Activated T-helper 1 cell treated with anti-CD3 and anti-CD28 coated beads, Interleukin-12 subunit alpha, Interleukin-12 subunit beta, Interleukin-2, Interleukin-4 antibody, amounts not matched to agents 30 ng/mL and 10 ng/mL and 1 ng/mL, durations not matched to agents 14 hours and 24 hours and 36 hours (primary cell): ENCODE measurements at places on chromosomes 6 and 20.

GRCh38 chr6:12369781-12370262 is 79.7 kb downstream of the EDN1 start:
- DNase-seq = no peak

DNA sequence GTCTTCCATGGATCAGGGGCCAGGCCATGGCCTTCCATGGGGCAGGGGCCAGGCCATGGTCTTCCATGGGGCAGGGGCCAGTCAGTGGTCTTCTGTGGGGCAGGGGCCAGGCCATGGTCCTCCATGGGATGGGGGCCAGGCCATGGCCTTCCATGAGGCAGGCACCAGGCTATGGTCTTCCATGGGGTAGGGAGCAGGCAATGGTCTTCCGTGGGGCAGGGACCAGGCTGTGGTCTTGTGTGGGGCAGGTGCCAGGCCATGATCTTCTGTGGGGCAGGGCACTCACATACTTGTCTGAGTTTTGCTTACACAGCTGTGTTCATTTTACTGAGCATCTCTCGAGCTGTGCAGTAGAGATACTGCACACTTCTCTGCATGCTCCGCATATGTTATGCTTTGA is 57.3 kb upstream of the THBS2 start:
- no peak for DNase-seq

- no peak for DNase-seq
Observed at GRCh38 chr20:62946918-62947317, 5.6 kb upstream of the SLC17A9 start.

DNA sequence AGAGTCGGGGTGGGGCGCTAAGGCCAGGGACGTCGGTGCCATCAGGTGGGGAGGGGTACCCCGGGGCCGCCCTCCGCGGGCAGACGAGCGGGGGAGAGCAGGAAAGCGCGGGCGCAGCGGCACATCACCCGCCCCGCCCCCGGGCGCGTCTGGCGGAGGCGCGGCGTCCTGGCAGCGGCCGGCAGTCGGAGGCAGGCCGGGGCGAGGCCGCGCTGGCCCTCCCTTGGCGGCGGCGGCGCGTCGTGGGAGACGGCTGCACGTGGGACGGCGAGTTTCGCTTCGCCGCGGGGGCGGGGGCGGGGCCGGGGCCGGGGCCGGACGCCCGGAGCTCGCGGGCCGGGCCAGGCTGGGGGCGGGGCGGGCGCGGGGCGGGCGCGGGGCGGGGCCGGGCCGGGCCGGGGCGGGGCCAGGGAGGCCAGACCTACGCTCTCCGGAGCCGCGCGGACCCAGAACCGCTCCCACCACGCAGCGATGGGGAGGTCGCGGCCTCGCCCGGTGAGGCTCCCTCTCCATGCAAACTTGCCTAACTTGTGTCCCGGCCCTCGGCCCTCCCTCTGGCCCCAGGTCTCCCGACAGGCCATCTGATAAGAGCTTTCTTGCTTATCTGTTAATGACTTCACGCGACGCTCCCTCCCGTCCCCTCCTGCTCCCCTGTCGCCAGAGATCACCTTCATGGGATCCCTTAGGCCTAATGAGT is 12.5 kb downstream of the ITPR3 start:
- DNase-seq = peak; percentile 61

DNA sequence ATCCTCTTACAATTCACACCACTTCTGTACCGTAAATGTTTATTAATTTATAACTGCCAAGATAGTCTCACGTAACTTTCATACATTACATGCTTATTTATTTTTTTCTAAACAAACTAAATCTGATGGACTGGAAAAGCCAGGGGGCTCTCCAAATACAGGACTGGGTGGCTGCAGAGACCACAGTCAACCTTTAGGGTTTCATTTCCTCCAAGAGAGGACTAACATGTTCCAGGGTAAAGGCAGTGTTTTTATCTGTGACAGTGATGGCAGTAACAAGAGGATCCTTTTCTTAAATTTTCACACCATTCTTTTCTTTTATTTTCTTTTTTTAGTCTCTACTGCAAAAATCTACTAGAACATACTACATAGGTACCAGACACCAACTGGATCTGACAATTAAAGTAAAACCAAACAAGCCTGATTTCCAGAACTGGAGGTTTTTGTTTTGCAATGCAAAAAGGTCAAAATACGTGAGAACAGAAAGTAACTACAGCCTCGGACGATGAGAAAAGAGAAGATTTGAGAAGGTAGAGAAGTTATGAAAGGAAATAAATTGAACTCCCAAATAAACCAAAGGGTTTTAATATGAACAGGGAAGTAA is 1.2 kb downstream of the LMBRD1 start:
- DNase-seq = no peak

DNA sequence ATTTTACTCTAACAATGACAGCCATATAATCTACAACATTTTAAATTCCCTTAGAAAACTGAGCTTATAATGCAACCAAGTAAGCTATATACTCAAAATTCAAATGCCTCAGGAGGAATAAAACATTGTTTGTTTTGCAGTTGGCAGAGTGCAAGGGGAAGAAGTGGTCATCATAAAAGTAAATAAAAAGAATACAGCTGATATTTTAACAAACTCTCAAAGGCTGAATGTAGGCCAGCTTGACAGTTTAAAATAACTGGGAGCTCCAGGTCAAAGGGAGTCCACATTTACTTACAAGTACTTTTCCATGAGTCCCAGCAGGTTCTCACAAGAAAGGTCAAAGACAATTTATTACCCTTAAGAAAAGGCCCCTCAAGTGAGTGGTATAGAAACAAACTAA is 589.8 kb downstream of the BCKDHB start:
- DNase-seq = no peak
